ENCODE measurements at places on chromosomes 5 and 9.

DNA sequence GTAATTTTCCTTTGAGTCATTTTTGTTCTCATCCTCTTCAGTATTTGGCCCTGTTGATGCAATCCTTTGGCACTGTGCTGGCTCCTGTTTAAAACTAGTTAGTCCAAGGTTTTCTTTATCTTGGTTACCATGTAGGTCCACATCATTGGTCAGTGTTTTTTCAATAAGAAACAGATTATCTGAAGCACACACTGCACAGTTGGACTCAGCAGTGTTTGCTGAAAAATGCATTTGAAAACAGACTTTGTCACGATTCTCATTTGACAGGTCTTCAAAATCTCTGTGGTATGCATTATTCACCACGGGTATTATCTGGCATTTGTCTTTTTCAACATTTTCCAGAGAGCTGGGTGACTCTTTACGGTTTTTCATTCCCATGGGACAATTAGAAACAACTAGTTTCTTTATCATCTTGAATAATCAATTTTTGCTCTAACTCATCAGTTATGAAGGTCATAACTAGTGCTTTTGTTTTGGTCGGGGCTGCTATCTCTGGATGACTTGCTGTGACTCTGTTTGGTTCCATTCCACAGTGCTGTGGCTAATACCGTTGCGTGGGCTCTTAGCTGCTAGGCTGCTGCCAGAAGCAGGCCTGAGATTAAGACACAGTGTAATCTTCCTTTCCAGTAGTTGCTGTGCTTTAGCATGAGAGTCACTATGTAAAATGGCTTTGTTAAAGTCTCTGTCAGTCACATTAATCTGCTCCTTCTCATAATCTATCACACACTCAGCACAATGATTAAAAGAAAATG is 36.2 kb downstream of the NUDT12 start:
- no peaks in the 10 kb centered on the region for H3K27me3 ChIP-seq
- DNase-seq: no peak
- H3K4me3 ChIP-seq: no peak overlapping the region

GRCh38 chr5:138389332-138389731 is 36.8 kb downstream of the KDM3B start:
- H3K27ac ChIP-seq: no peak overlapping the region
- H3K36me3 ChIP-seq: peaks cover 19% of the 10 kb centered on the region
- H3K4me3 ChIP-seq: no peak overlapping the region
- no peak for DNase-seq
- no peaks in the 10 kb centered on the region for H3K4me1 ChIP-seq

DNA sequence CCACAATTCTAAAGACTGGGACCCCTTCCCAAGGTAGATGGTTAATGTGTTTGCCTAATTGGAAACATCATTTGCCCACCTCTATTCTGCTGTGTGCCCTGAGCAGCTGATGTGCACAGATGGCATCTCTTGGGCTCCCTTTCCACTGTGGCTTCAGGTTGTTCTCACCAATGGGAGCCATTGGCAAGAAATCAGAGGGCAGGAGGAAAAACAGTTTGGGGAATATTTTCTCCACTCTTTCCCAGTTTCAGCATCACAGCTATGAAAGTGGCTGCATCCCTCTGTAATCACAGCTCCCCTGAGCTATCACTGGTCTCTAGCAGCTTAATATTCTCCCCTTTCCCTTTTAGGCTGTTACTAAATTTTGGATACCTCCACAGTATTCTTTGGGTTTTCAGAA is 911.6 kb upstream of the SEMA6A start:
- no peak overlapping the region for H3K27ac ChIP-seq
- no peak overlapping the region for H3K4me3 ChIP-seq
- H3K4me1 ChIP-seq: no peaks in the 10 kb centered on the region
- no peaks in the 10 kb centered on the region for H3K27me3 ChIP-seq

DNA sequence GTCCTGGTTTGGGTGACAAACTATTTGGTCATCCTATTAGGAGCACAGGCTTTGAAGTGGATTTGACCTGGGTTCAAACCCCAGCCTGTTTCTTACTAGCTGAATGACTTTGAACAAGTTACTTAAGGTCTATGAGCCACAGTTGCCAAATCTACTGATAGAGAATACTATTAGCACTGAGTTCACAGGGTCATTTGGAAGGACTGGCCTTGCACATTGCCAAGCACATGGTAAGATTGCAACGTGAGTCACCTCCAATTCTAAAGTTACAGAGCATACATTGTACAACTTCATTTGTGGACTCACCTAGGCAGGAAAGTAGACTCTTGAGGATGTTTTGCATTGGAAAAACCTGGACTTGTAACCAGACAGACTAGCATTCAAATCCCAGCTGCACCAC is 38.9 kb downstream of the MFAP3 start:
- H3K4me1 ChIP-seq: peaks cover 9% of the 10 kb centered on the region
- peak; percentile 74 for DNase-seq
- H3K36me3 ChIP-seq: no peaks in the 10 kb centered on the region
- H3K27ac ChIP-seq: no peak overlapping the region
- no peaks in the 10 kb centered on the region for H3K27me3 ChIP-seq

DNA sequence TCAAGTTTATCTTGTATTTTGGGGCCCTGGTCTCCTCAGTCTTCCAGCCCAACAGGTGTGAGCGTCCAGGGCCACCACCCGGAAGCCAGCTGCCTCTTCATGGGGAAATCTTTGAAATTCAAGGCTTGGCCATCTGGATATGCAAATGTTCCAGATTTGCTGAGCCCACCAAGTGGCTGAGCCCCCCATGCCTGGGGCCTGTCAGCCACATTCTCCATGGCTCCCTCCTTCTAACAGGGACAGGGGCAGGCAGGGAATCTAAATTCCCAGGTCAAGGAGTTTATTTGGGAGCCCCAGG is 14.2 kb upstream of the CXXC5 start:
- H3K4me1 ChIP-seq: peaks cover 8% of the 10 kb centered on the region
- H3K27ac ChIP-seq: no peak overlapping the region
- no peak overlapping the region for H3K4me3 ChIP-seq
- H3K36me3 ChIP-seq: peaks cover 2% of the 10 kb centered on the region
- no peak for DNase-seq
- H3K27me3 ChIP-seq: no peaks in the 10 kb centered on the region

- no peaks in the 10 kb centered on the region for H3K4me1 ChIP-seq
- peaks cover 4% of the 10 kb centered on the region for H3K27me3 ChIP-seq
Observed at GRCh38 chr5:86646671-86647070, 28.9 kb downstream of the COX7C start.

- H3K27me3 ChIP-seq: no peaks in the 10 kb centered on the region
- no peak overlapping the region for H3K4me3 ChIP-seq
- H3K27ac ChIP-seq: no peak overlapping the region
- no peaks in the 10 kb centered on the region for H3K4me1 ChIP-seq
- DNase-seq: no peak
Observed at GRCh38 chr5:172410160-172410559, 44.2 kb downstream of the SH3PXD2B start.

DNA sequence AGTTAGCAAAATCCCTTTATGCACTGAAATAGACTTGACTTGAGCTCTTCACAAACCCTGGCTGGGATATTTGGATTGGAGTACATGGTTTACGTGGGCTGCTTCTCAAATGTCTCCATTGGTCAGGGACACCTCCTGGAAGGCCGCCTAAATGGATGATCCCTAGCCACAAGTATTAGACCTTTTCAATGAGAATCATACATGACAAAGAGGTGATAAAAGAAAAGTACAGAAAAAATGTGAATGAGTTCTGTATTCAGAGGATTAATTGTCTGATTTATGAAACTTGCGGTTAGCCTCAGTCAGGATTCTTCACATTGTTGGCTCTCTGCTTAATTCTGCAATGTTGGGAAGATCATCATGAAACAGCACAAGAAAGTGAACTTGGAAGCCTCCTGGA is 752.8 kb upstream of the ADAMTS16 start:
- no peaks in the 10 kb centered on the region for H3K27me3 ChIP-seq
- no peaks in the 10 kb centered on the region for H3K36me3 ChIP-seq
- DNase-seq: no peak
- H3K4me1 ChIP-seq: no peaks in the 10 kb centered on the region
